ENCODE measurements at places on chromosomes 12 and 14.

DNA sequence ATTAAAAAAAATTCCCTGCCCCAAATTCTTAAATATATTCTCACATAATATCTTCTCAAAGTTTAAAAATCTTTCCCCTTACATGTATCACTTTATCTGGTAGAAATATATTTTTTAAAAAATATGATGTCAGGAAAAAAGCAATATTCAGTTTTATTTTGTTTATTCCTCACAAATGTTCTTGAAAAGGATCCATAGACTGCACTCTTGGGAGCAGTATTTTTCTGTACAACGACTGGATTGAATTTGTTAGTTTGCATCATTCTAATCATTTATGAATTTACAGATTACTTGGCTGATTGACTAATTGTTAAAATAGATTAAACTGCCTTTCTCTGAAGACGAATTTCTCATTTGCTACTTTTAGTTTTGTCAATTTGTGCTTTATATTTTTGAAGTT is 468.1 kb upstream of the NOVA1 start:
- no peak for DNase-seq

- no peak for DNase-seq
Measured at GRCh38 chr12:54404061-54405004, 14.7 kb downstream of the ITGA5 start.

- no peak for DNase-seq
Measured at GRCh38 chr14:90616881-90617280, 199.3 kb downstream of the TTC7B start.

DNA sequence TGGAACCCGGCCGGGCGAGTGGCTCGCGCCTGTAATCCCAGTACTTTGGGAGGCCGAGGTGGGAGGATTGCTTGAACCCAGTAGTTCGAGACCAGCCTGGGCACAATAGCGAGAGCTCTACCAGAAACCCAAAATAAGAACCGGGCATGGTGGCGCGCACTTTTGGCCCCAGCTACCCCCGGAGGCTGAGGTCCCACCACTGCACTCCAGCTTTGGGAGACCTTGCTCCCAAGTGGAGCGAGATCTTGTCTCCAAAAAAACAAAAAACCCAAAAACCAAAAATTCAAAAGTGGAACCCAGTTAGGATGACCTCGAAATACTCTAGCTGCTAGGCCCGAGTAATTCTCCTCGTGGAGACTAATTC is 769 bp upstream of the VTI1B start:
- no peak for DNase-seq

- DNase-seq: no peak
Measured at GRCh38 chr14:33740531-33740930, 210.3 kb downstream of the EGLN3 start.
